ENCODE measurements at places on chromosomes 12 and 14.

GRCh38 chr14:72894623-72895378, 900 bp upstream of the DPF3 start:
- DNase-seq: no peak

- DNase-seq: peak; percentile 75
These were observed 3.6 kb downstream of the SMIM41 start for GRCh38 chr12:52082988-52083637.

GRCh38 chr12:93653079-93653478, 24.1 kb upstream of the CRADD start:
- DNase-seq: no peak

GRCh38 chr12:25983625-25984024, 25.1 kb downstream of the RASSF8 start:
- no peak for DNase-seq

- DNase-seq: no peak
These were observed 8.4 kb downstream of the NPAS3 start for GRCh38 chr14:32947081-32947480.

DNA sequence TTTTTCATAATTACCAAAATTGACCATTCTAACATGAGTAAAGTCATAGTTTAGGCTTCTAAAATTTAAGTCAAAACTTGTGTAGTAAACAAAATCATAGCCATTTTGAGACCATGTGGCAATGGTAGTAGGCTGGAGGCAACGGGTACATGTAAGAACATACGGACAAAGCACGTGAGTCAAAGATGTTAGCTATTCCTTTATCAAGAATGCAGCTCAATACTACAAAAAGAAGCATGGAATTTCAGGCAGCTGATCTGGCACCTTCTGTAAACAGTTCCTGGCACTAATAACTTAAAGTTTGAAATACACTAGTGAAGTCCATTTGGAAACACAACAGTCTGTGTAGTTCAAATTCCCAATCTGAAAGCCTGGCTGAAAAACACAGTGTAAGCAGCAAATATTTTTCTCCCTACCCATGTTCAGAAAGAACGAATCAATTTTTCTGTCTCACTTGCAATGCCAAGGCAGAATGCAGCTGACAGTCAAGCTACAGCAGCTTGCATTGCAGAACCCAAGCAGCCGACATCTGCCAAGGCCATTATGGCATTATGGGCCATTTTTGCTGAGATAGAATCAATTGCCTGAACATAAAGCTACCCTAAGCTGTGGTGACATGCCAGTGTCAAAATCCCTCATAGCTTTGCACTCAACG, 29.3 kb downstream of the MYF5 start:
- no peak for DNase-seq

- no peak for DNase-seq
These were observed 7.0 kb downstream of the NOC4L start for GRCh38 chr12:132151145-132151765.

DNA sequence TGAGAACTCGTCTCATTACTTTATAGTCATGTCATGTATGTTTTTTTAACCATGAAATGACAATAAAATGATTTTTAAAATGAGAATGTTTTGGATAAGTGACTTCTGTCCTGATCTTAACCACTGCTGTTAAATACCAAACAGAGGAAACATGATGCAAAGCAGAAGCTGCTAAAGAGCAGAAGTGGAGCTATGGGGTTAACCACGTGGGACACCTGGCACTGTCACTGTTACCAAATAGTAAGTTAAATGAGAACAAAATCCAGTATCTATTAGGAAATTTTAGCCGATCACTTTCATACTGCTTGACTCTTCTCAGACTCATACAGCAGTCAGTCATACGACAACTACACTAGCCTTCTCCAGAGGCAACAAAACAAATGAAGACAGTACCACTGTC, 82.4 kb downstream of the SCAF11 start:
- DNase-seq: no peak

DNA sequence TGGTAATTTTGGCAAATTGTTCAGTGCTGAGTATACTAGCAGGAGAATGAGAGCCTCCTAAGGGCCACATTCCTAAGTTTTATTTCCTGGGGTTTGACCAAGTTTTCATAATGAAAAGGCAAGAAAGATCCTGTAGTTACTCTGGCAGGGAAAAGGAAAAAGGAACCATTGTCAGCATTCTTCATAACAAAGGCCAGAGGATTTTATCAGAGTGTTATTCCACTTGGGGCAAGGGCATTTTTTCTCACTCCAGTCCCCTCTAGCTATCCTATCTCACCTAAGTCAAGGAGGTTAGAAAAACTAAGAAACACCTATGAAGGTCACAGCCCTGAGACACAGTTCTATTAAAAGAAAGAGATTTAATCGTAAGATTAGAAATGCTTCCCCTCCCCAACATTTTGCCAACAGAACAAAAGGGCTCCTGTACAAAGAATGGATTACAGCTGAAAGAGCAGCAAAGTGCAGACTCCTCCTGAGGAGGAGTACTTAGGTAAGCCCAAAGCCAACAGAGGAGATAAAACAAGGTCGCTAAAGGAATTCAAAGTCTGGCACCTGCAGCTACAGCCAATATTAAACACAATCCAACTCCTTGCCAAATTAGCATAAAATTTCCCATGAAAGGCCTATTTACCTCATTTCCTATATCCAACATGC, 162.4 kb downstream of the GALC start:
- no peak for DNase-seq

DNA sequence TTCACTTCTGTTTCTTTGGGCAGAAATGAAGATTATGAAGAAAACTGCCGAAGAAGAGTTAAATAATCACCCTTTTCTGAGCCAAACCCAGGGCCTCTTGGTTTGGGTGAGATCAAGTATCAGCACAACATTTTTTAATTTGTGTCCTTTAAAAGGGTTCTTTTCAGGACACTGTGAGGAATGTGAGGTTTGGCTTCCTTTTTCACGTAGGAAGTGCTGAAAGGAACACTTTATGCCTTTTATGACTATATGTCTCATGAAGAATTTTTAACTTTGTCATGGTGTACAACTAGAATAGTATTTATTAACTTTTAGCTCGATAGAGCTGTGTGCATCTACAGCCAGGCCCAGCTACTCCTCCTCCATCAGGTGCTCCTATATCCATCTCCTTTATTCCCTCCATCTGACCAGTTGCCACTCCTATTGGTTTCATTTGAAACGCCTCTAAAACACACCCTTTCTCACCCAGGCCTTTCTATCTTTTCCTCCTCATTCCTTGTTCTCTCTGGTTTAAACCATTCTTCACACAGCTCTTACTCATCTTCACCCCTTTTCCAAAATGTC, 103.6 kb upstream of the LRIG3 start:
- no peak for DNase-seq

DNA sequence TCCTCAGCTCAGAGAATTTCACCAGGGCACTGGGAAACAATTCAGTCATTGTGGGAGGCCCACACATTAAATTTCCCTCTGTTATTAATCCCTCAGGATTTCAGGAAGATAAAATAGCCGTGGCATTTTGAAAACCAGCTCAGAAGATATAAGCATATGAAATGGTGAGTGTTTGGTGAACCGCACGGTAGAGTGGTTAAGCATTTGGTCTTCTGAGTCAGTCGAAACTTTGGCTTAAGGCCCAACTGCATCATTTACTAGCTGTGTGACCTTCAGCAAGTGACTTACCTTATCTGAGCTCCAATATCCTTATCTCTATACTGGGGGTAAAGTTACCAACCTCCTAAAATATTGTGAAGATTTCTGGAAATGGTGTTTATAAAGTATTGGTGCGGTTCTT, 5.2 kb upstream of the VRK1 start:
- no peak for DNase-seq

DNA sequence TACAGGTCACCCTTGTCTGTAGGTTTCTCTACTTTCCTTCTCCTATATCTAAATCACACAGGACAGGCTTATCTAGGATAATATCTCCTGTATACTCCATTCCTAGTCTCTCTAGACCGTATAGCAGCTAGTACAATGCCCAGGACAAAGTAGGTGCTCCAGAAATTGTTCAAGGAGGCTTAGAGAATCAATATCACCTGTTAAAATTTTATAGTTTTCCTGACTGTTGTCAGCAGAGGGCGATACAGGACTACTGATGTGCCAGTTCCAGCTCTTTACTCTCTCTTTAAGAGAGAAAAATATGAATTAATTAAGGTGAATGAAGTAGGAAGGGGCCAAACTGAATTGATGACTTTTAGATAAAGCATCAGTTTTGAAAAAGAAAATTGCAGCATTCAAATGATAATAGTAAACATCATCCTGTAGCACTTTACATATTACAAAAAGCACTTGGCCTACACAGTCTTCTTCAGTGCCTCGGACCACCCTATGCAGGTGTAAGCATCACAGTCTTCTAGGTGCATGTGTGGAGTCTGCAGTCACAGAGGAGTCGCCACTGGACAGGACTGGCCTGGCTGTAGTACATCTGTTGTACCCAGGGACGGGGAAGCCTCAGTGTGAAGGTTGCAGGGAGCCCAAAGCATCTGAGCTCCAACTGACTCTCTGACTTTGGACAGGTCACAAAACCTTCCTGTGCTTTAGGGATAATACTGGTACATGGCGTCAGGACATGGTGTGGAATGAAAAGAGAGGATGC, 61.9 kb upstream of the MAX start:
- peak; percentile 48 for DNase-seq

GRCh38 chr12:83465632-83466031, 778.9 kb downstream of the TMTC2 start:
- no peak for DNase-seq

- no peak for DNase-seq
These were observed 374.4 kb downstream of the NUAK1 start for GRCh38 chr12:105764216-105764835.

Data from activated CD8-positive, alpha-beta memory T cell treated with anti-CD3 and anti-CD28 coated beads, Interleukin-2, amount 10 ng/mL, durations not matched to agents 7 days and 5 days (primary cell).